ENCODE measurements at places on chromosomes 6 and 20.
A peak's percentile ranks its signal among the peaks of the same experiment; 100 is the strongest.

DNA sequence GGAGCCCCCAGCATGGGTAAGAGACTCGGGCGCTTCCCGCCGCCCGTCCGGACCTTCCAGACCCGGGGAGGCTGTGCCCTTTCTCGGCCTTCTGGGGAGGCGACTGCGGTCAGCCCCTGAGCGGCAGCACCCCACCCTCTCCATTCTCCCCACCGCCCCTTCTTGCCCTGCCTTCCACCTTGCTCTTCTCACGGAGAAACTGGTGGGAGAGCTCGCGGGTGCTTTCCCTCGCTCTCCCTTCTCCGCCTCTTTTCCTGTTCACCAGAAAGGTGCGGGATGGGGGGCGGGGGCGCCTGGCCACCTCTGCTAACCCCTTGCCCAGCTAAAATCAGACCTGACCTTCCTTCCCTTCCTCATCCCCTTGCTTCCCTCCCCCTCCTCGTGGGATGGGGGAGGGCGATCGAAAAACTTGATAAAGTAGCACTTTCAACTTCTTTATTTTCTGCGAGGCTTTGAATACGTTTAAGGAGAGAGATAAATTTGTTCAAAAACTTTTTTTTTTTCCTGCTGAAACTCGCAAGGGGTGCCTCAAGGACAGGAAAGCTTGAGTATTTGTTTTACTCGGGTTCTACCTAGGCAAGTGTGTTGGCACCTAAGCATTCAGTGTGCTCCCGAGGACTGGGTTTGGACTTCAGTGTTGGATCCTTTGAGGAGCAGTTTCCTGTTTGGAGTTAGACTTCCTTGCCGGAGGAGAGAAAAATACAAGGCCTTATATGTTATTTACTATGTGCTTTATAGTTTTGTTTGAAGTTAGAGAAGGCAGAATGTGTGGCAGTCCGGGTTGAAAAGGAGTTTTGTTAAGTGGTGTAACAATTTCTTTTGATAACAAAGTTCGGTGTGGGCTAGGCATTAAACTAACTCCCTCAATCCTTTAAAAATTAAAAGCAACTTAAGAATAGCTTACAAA is 897 bp downstream of the CD2AP start:
- peak; percentile 19 for DNase-seq

GRCh38 chr6:139029470-139030227 is 1.1 kb downstream of the ABRACL start:
- peak; percentile 72 for DNase-seq

GRCh38 chr6:14423330-14423729 is 305.8 kb downstream of the CD83 start:
- DNase-seq = no peak

DNA sequence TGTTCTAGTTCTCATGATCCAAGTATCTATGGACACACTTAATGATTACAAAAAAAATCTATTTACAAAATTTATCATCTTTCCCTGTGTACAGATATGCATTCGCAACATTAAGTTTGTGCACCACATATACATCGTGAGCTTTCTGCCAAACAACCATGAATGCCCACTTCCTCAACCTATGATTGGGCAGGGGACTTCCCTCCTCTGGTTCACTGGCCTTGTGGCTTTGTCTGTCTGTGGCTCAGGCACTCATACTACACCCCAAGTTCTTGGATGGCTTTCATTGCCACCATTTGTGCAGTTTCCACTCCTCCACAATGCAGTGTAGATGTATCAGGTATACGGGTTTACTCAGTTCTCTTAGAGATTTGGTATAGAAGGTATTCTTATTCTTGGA is 74.9 kb downstream of the HS3ST5 start:
- DNase-seq = no peak

- DNase-seq = peak; percentile 35
Observed at GRCh38 chr20:1934156-1934555, 38.9 kb downstream of the SIRPA start.
